ENCODE measurements at places on chromosomes 1 and 21. TPM values are rescaled to one million over a fixed set of nuclear protein-coding genes. Genes with fewer than 3 reads are reported as not detected.

DNA sequence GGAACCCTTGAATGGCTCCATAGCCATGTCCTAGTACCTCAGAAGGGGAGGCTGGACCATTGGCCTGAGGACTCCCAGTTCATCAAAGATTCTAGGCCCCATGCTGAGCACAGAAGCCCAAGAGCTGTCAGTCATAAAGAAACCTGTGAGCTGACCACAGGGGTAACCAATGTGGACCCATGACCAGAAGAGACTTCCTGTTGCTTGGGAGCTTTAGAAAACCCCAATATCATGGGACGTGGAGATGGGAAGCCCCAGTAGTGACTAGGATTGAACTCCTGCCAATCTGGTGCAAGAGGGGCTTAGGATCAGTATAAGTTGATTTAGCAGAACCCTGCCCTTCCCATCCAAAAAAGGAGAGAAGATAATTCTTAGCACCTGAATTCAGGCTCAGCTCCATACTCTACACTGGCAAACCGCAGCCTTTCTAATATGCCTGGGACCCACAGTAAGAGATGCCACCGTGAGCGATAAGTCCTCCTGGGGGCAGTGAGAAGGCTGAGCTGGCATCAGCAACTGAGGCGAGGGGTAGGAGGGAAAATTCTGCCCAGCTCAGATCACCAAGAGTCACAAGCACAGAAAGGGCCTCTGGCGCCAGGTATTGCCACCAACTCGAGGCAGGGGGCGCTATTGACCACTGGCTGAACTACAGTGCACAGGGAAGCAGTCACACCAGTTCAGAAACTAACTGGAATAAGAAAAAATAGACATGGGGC lies 108.9 kb downstream of the CAPN8 start:
- DNase-seq, result no peak

Gene SLC6A9
- 30.9 TPM for total RNA-seq

GRCh38 chr1:6779089-6779805 lies 6.0 kb upstream of the CAMTA1 start:
- DNase-seq, result no peak

Gene TNFRSF9
- total RNA-seq, result not detected

- DNase-seq, result peak; percentile 90
Observed at GRCh38 chr21:33199516-33200217, 30.1 kb upstream of the IFNAR2 start.

DNA sequence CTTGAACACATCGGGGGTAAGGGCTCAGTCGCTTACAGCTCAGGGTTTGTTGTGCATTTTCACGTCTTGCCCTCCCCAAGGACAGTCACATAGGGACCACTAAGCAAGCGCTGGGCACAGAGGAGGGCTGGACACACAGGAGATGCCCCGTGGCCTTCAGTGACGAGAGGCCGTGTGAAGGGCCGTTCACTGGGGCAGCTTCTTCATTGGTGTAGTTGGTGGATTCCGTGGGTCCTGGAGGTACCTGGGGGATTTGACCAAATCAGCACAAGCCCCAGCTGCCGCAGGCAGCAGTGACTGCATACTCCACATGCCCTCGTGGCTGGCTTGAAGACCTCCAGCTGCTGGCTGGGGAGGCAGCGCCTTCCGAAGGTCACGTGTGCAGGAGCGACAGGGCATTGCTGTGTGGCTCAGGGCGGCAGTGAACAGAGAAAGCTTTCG lies 100.8 kb upstream of the C1orf174 start:
- DNase-seq, result no peak

Gene FAM151A
- not detected for total RNA-seq

DNA sequence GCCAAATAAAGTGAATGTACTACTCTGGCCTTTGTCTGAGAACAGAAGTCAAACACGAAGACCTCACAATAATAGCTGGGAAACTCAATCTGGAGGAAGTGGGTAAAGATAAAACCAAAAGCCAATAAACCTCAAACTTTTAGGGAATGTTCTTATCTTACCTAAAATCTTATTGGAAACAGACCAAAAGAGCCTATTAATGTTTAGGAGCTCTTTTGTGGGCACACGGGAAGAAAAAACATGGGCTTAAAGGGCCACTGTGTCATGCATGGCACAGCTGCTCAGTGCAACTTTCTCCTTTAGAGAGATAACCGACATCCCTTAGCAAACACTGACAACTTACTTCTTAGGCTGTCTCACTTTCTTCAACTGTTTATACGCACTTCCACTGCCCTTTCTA lies 16.1 kb downstream of the EIF2B3 start:
- no peak for DNase-seq

- DNase-seq, result no peak
Observed at GRCh38 chr21:42514883-42515228, 1.2 kb downstream of the SLC37A1 start.

GRCh38 chr1:48917070-48917454 lies 140.4 kb upstream of the BEND5 start:
- DNase-seq, result no peak

Gene TMIGD3
- not detected for total RNA-seq

- DNase-seq, result no peak
Observed at GRCh38 chr1:9633493-9633892, 18.0 kb upstream of the PIK3CD start.

- no peak for DNase-seq
Observed at GRCh38 chr1:19319196-19319595, 7.1 kb downstream of the SLC66A1 start.

DNA sequence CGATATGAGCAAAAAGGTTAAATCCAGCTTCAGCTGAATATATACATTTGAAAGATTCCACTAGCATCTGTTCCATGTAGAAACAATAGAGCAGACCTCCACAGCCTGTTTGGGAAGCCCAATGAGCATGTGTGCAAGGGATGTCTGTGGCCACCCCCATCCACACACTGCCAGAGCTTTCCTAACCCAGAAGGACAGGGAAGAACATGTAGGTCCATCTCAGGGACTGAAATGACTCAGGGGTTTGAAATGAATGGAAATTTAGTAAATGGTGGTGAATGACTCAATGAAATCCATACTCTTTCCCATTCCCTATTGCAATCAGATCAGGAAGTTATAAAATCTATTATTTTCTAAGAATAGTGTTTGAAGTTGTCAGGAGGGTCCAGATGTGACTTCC lies 397.2 kb downstream of the DUSP10 start:
- no peak for DNase-seq

GRCh38 chr21:41011098-41011731 lies 156.7 kb upstream of the BACE2 start:
- no peak for DNase-seq

- DNase-seq, result no peak
Observed at GRCh38 chr21:21246007-21246406, 247.8 kb downstream of the NCAM2 start.

Gene YARS1
- 15.9 TPM for total RNA-seq

- DNase-seq, result no peak
Observed at GRCh38 chr1:55446351-55446750, 231.2 kb upstream of the USP24 start.

Gene APCS
- not detected for total RNA-seq

DNA sequence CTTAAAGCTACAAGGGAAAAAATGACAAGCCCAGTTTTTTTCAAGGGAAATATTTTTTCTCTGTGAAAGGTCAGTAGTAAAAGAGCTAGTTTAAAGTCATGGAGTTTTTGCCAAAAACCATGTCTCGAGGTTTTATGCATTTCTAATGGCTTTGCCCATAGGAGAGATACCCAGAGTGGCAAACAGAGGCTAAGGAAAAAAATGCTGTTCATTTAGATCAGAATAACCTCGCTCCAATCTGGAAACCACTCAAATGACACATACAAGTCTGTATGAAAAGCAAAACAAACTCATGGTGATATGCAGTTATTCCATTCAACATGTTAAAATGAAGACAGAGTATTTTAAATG lies 36.9 kb upstream of the EDEM3 start:
- DNase-seq, result no peak

Gene SH2D1B
- 0.27 TPM for total RNA-seq

DNA sequence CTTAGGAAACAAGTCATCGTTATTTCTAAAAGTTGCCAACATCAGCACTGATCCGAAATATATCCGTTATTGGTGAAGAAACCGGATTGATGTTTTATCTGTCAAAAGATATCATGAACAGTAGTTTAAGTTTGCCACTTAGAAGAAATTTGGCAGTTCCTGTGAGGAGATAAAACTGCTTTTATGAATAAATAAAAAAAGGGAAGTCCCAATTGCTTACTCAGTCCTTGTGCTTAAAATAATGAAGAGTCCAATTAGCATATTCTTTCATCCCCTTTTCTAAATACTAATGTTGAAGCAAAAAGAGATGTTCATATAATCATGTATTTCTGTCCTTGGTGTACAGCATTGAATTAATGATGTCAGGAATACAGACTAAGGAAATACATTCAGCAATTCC lies 164.6 kb downstream of the NCAM2 start:
- no peak for DNase-seq

Gene TEDDM1
- not detected for total RNA-seq

DNA sequence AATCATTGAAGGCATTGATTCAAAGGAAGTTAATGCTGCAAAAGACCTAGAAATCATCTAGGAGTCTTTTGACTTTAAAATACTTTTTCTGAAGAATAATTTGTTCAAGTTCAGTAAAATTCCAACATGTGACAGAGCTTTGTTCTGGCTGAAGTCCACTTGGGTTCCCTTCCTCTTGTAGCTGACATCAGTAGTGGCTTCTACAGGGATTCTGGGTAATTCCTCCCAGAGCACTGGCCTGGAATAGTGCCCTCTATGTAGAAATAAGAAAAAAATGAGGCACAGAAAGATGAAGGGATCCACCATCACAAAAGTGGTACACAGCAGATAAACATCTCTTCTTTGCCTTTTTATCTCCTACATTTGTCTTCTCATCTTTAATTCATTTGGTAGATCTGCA lies 548.1 kb downstream of the LTN1 start:
- peak; percentile 43 for DNase-seq

GRCh38 chr1:27542463-27543273 lies 52.7 kb upstream of the WASF2 start:
- peak; percentile 62 for DNase-seq

GRCh38 chr1:58905628-58906221 lies 121.9 kb upstream of the JUN start:
- DNase-seq, result no peak

- peak; percentile 50 for DNase-seq
Observed at GRCh38 chr1:85465099-85465785, at the start of gene DDAH1. TSS of gene DDAH1 (minus strand) at chr1:85465159. CDS start at chr1:85465045, 114 bp downstream.

Gene OBSCN
- 38.1 TPM for total RNA-seq
